Dermis blood vessel endothelial cell (primary cell): ENCODE measurements at places on chromosomes 11 and 22. TPM values are rescaled to one million over a fixed set of nuclear protein-coding genes. Genes with fewer than 3 reads are reported as not detected.

Gene RELT
- 6.7 and 7.8 TPM in 2 replicates for total RNA-seq

Gene RAPSN
- 0.17 and 0.19 TPM in 2 replicates for total RNA-seq

Gene NCF4
- 0.17 TPM in 1 of 2 replicates, not detected in the other for total RNA-seq

Gene FAR1
- total RNA-seq = 76.2 and 115 TPM in 2 replicates

Gene RASL10A
- total RNA-seq = 1.1 and 2.7 TPM in 2 replicates

Gene TRIM29
- total RNA-seq = not detected in 2 replicates

GRCh38 chr11:11558396-11558795 is 63.4 kb downstream of the GALNT18 start:
- no peak for DNase-seq

- no peak for DNase-seq
Measured at GRCh38 chr11:58055806-58056401, 25.2 kb downstream of the OR6Q1 start.

- DNase-seq = peak; percentile 55
Measured at GRCh38 chr11:86952221-86952875, 2.8 kb downstream of the FZD4 start.

DNA sequence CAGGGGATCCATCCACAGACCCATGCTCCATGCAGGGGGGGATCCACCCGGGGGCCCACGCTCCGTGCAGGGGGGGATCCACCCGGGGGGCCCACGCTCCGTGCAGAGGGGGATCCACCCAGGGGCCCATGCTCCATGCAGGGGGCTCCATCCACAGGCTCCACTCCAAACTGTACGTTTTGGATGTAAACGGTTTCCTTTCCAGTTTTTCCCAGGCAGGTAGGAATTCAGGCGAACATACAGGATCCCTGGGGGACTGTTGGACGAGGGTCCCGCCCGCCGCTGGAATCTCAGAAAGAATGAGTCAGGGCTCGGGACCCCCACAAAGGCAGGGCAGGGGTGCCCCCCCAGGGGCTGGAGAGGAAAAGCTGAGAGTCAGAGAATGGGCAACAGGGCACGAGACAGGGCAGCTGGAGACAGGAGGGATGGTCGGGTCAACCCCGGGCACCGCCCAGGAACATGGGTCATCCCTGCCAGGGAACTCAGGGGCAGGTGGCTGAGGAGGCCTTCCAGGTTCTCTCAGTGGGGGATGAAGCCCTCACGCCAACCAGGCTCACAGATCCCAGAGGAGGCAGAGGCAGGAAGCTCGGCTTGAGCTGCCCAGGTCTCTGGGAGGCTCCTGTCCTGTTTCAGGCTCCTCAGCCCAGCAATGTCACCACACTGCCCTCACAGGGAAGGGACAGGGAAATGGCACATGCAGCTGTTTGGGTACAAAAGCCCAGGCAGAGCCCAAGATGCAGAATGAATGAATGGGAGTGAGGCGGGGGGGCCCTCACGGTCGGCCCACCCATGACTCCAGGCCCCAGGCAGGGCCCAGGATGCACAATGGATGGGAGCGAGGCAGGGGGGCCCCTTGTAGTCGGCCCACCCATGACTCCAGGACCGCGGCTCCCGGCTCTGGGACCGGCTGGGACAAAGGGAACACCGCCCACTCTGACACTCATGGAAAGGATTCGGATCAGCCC is 200.2 kb downstream of the BRD1 start:
- DNase-seq = no peak

DNA sequence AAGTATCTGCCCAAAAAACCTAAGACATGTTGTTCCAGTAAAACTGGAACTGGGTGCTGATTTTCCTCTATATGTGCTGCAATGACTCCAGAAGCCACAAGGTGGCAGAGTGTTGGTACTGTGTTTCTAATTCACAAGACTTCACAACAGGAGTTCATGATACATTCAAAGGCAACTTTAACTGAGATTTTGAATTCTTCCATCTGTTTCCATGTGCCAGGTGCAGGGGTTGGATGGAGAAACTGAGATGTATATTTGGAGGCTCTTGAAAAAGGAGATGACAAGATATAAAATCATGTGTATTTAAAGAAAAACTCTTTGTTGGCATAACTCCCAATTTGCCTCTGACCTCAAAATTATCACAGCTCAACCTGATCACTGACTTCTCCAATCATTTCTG is 1098.6 kb upstream of the CCDC90B start:
- peak; percentile 33 for DNase-seq

DNA sequence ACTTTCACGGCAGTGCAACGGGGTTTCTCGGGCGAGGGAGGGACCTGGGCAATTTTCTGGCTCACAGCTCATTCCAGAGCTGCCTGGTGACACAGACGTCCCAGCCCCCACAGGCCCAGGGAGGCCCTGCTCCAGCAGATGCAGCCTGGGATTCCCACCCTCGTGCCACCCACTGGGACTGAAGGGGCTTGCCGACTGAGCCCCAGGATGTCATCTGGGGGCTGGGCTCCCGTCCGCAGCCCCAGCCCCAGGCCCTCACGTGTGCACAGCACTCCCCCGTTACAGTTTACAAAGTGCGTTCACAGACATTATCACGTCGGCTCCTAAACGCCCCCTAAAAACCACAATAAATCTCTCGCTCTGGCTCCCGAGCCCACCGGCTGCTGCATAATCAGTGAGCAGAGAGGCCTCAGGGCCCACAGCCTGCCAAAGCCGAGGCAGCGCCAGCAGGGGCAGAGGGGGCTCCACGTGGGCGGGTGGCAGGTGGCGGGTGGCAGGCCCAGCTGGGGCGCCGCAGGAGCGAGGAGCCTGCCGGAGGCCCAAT is 76.9 kb upstream of the TCF20 start:
- DNase-seq = no peak

- no peak for DNase-seq
Measured at GRCh38 chr11:47688111-47688510, 27.1 kb downstream of the AGBL2 start.

- DNase-seq = peak; percentile 42
Measured at GRCh38 chr11:125593114-125593820, 615 bp downstream of the STT3A start.

- DNase-seq = no peak
Measured at GRCh38 chr11:96090711-96091110, 166.8 kb upstream of the MTMR2 start.

GRCh38 chr11:103779054-103779453 is 257.4 kb upstream of the DDI1 start:
- no peak for DNase-seq

- peak; percentile 13 for DNase-seq
Measured at GRCh38 chr11:95229993-95230809, 801 bp downstream of the SESN3 start.

- DNase-seq = no peak
Measured at GRCh38 chr11:115699733-115700132, 195.5 kb upstream of the CADM1 start.

DNA sequence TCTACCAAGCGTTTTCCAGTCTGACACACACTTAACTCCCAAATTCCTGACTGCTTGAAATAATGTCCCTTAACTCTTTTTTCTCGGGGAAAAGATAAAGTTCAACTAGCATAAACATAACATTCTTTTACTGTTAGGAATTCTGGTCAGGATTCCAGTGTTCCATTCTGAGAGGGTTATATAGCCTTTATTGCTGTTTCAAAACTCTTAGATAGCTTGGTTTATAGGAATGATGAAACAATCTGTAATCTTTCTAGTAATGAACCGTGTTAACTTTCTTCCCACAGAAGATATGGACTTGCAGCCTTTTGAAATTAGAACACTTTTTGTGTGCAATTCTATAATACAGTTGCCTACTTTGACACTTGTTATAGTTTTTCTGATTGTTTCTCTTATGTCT is 8.6 kb downstream of the REXO2 start:
- DNase-seq = no peak

DNA sequence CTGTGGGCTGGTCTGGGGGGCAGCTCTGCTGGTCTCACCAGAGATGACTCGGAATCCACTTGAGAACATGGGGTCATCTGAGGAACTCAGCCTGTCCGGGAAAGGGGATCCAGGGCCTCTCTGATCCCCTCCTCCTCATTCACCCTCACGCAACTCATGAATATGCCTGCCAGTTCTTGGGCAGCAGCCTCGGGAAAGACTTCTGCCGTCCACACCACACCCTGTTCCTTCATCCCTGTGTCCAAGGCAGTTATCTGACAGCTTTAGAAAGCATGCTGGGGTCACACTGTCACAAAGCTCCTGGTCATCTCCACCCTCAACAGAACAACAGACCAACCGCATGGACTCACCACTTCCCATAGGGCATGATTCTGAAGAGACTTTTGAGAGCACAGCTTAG is 88.3 kb downstream of the AMOTL1 start:
- no peak for DNase-seq

GRCh38 chr11:74701351-74701750 is 29.9 kb downstream of the CHRDL2 start:
- DNase-seq = peak; percentile 33

- no peak for DNase-seq
Measured at GRCh38 chr11:131581046-131581445, 210.6 kb downstream of the NTM start.

- DNase-seq = no peak
Measured at GRCh38 chr11:72730737-72731136, 21.5 kb downstream of the ARAP1 start.

DNA sequence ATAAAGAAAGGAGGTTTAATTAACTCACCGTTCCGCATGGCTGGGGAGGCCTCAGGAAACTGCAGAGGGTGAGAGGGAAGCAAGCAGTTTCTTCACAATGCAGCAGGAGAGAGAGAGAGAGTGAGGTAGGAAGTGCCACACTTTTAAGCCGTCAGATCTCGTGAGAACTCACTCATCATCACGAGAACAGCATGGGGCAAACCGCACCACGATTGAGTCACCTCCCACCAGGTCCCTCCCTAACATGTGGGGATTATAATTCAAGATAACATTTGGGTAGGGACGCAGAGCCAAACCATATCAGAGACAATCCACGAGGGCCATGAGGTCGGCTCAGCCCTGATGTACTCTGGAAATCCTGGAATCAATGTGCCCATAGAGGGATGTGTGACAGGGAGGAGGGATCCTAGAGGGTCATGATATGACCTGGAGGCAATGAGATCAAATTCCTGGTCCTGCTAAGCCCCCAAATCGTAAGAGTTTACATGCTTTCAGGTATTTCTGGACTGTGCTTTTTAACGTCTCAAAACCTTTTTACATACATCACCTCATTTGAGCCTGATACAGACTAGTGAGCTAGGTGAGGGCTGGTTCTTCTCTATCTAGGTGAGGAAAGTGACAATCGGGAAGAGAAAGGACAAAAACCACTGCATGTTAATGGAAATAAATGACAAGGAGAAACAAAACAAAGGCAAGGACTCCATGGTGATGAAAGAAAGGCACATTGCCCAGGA is 19.5 kb upstream of the RASSF10 start:
- DNase-seq = no peak

GRCh38 chr11:6611092-6611962 is 689 bp downstream of the TAF10 start:
- DNase-seq = peak; percentile 59

GRCh38 chr11:21116009-21116408 is 446.6 kb downstream of the NELL1 start:
- DNase-seq = no peak

GRCh38 chr11:114128399-114128798 is 68.9 kb downstream of the ZBTB16 start:
- no peak for DNase-seq

DNA sequence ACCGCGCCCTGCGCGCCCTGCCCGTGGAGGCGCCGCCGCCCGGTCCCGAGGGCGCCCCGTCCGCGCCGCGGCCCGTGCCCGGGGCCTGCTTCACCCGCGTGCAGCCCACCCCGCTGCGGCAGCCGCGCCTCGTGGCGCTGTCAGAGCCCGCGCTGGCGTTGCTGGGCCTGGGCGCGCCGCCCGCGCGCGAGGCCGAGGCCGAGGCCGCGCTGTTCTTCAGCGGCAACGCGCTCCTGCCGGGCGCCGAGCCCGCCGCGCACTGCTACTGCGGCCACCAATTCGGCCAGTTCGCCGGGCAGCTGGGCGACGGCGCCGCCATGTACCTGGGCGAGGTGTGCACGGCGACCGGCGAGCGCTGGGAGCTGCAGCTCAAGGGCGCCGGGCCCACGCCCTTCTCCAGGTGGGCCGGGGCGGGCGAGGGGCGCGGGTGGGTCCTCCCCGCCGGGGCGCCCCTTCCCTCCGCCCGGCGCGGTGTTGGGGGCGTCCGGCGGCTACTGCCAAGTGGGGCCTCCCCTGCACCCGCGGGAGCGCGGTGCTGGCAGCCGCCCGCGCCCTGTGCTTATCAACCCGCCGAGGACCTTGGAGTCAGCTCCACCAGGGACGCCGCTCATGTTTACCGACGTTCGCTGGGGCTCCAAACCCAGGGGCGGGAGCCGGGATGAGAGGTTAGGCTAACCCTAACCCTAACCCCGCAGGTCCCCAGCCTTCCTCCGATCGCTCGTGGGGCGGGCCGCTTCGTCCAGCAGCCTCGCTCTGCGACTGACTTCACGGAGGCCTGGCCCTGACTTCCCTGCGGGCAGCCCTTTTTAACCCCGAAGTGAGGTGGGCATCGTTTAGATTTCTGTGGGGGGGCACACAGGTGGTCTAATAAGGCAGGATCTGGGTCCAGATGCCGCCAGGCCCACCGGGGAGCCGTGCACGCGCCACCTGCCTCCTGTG is 649 bp downstream of the SELENOO start:
- peak; percentile 38 for DNase-seq

GRCh38 chr11:76739798-76740197 is 43.4 kb upstream of the TSKU start:
- no peak for DNase-seq

DNA sequence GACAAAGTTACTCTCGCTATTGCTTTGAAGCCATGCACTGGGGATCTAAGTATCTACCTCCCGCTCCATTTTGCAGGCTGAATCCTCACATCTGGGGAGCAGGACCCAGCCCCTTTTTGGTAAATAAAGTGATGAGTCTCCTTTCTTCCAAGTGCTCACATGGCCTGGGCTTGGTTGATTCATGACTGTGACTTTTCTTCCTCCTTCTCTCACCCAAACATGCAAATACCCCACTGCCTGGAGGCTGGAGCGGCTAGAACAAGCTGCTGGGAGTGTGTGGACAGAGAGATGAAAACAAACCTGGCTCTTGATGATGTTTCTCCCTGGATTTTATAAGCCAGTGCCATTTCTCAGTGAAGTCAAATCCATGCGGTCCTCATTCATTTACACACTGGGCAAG is 72.7 kb downstream of the TRIM29 start:
- no peak for DNase-seq
